ENCODE measurements at places on chromosomes 1 and 21.

GRCh38 chr1:55040933-55041494 is 1.7 kb downstream of the PCSK9 start:
- no peak for DNase-seq

DNA sequence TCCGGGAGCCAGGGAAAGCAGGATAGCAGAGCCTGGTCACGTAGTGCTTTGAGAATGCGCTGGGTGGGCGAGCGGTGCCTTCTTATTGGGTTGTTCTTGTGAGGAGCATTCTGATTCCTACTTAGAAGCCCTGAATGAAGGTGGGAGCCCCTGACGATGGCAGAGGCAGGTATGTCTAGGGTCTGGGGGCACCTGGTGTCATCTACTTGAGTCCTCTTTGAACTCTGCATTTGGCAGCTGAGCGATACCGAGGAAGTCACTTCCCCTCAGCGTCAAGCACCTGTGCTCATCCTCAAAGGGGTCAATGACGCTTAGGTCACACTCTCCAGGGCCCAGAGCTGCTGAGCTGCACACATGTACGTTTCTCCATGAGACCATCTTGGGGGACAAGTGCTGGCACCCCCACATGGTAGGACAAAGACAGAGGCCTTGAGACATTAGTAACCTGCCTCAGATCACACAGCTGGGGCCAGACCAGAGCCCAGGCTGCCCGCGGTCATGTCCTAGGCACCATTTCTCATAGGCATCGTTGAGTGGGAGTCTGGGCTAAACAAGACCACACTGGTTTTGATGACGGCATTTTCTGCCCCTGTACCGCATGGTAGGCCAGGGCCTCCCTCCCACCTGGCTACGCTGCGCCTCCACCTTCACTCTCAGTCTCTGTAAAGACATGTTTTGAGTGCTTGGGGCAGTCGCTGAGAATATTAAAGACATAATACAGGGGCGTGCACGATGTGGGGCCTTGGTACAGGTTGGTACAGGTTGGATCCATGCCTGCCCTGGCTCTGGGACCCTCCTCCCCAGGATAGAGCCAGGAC is 69.1 kb upstream of the ABCG1 start:
- no peak for DNase-seq

DNA sequence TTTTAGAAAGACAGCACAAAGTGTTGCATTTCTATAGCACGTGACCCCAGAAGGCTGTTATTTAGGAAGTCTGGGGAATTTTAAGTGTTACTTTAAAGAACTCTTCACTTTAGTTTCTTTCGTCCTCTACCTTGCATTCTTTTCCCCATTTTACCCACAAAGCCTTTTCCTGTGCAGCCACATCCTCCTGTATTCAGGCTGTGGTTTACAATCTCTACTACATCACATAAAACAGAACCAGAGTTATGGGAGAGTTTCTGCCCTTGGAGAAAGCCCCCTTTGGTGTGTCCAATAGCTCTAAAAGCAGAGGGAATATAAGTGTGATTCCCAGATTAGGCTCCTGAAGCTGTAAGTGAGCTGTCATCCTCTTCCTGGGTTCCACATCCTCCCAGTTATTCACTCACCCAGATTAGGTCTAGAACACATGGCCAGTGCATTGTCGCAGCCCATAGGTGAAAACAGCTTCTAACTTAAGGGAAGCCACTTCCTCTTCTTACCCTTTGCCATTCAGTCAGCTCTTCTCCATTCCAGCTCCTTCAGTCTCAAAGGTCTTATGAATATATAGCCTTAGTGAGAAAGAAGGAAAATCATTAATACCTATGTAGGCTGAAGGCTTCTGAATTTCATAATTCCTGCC is 171.1 kb downstream of the PIGK start:
- no peak for DNase-seq

- no peak for DNase-seq
These were observed 22.7 kb upstream of the MAN1C1 start for GRCh38 chr1:25593861-25594260.

DNA sequence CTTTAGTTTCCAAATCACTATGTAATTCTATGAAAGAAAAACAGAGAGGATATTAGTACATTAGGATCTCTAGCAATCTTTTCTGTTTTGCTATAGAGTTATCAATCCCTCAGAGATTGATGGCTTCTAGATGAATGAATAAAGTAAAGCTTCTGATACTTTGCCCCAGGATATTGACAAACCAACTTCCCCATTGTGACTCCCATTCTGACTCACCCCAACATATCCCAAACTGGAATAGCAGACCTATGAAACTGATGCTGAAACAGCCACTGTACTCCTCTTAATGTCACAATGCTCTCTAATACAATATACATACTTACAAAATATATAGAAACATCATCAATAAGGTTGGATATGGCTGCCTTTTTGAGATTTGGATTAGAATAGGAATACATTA is 442.1 kb upstream of the NR5A2 start:
- no peak for DNase-seq

All from stimulated activated CD8-positive, alpha-beta memory T cell treated with anti-CD3 and anti-CD28 coated beads, Interleukin-4, amount 100 ng/mL, for 1 hour (primary cell).